ENCODE measurements at places on chromosomes 12 and 14. TPM values are rescaled to one million over a fixed set of nuclear protein-coding genes. Genes with fewer than 3 reads are reported as not detected.

Gene GPR84
- total RNA-seq, result under 0.01 TPM

Gene OTX2
- total RNA-seq, result not detected

Gene LBHD2
- total RNA-seq, result not detected

Gene ALG10
- total RNA-seq, result 12.9 TPM

Gene BMAL2
- total RNA-seq, result 43.6 TPM

Gene KRT77
- total RNA-seq, result not detected

Gene BBOF1
- total RNA-seq, result 1.3 TPM

Gene A2M
- total RNA-seq, result 14.0 TPM

Gene TMEM132C
- total RNA-seq, result not detected

Gene GLI1
- 0.17 TPM for total RNA-seq

Gene SERPINA6
- not detected for total RNA-seq

Gene CACNB3
- total RNA-seq, result 16.3 TPM

Gene GTF2A1
- 58.1 TPM for total RNA-seq

Gene CEBPE
- total RNA-seq, result not detected

Gene AREL1
- 27.6 TPM for total RNA-seq

Gene C12orf56
- 0.05 TPM for total RNA-seq

Gene CARMIL3
- 0.05 TPM for total RNA-seq

Gene YY1
- total RNA-seq, result 63.1 TPM

Gene IL22
- not detected for total RNA-seq
